AML-193 (cell line): ENCODE measurements at places on chromosomes 6 and 20.

- peak; percentile 86 for DNase-seq
These were observed 4.8 kb upstream of the TRIM40 start for GRCh38 chr6:30130887-30131862.

- DNase-seq = no peak
These were observed at the start of gene CRISP2 for GRCh38 chr6:49713346-49713745. CRISP2 (minus strand) TSS chr6:49713543; CDS start chr6:49709196, 4,347 bp downstream.

GRCh38 chr20:52332230-52332629 lies 140.7 kb upstream of the ZFP64 start:
- DNase-seq = no peak

DNA sequence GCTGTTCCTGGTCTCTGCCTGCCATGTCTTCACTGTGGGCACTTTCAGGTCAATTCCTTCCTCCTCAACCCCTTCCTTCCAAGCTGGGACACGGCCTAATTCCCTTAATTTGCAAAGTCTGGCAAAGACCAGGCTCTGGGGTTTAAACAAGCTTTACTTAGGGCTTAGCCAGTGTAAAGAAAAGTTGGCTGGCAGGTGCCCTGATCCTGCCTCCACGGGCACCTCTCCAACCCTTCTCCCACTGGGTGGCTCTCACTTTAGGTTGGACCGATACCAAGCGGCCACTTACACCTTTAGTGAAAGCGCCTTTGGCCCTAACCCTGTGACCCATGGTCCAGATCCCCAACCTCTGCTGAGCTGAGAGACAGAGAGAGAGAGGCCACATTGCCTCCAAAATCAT lies 13.7 kb upstream of the MLN start:
- no peak for DNase-seq

DNA sequence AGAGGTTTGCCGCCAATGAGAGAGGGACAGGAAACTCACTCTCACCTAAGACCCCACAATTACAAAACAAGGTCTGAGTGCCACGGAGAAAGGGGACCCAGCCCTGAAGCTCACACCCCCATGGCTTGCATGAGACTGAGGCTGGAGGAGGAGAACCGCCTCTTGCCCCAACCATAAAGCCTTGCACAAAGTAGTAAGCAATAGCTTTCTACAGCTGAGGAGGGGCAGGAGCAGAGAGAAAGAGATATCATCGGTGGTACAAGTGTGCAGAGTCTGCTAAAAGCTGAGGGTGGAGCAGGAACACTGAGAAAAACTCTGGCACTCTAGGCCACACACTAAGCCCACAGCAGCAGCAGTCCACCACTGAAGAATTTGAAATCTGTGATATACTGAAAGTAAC lies 37.7 kb downstream of the OSTM1 start:
- DNase-seq = no peak
